ENCODE measurements at places on chromosomes 4 and X. TPM values are rescaled to one million over a fixed set of nuclear protein-coding genes. Genes with fewer than 3 reads are reported as not detected.

CFAP97 gene
- 27.7 TPM for total RNA-seq

DNA sequence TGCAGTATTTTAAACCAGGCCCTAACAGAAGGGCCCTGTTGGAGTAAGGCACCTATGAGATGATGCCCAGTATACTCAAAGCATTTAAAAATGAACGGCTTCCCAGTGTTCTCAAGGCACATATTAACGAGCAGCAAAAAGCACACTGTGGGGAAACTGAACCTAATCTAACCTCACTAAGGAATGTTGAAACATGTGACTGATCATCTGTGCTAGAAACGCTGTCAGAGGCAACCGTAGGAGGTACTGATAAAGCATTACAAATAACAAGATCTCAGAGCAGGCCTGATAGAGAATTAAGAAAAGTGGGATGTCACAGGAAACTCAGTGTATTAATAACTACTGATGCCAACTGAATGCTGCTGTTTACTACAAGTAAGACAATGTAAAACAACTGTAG, 24.0 kb downstream of the ASB9 start:
- no peak for DNase-seq

PWWP3B gene
- not detected for total RNA-seq

GRCh38 chr4:138697851-138698250, 317.7 kb upstream of the NOCT start:
- DNase-seq, result no peak

DNA sequence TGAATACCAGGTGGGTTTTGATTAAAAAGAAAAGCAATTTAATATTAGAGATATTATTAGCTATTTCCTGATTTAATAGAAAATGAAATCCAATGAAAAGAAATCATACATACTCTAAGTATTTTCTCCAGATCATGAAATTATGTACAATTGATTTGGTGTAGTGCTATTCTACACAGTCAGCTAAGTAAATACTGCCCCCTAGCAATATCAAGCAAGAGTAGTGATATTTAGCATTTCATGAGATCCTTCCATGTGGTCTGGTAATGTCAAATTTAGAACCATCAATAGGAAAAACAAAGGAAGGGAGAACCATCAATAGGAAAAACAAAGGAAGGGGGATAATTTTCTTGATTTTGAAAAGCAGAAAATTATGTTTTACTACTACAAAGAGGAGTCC, 114.6 kb downstream of the TBCK start:
- no peak for DNase-seq

CDKL2 gene
- total RNA-seq, result not detected

DNA sequence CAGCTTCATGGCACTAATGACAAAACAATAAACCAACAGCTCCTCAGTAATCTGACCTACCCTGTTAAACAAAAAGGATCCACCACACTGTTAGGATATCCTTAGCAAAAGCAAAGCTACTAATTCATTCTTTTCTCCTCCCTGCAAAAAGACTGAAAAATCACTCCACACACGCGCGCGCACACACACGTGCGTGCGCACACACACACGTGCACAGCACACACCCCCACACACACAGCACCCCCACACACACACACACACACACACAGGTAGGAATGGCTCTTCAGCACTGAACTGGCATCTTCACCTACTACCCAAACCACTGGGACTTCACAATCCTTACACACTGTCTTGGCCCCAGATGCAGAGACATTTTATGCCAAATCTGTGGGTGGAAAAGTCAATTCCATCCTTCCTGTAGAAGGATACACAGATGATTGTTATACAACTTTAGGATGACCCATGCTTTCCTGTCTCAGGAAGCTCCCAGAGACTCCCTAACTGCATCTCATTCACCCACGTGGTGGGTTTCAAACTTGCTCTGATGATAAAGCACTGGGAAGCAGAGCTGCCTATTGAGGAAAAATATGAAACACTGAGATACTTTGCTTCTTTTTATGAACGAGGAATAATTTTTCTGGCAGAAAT, 102.5 kb downstream of the TSPAN5 start:
- DNase-seq, result no peak

- DNase-seq, result no peak
Observed at GRCh38 chrX:12007881-12008280, 130.4 kb upstream of the FRMPD4 start.

- no peak for DNase-seq
Observed at GRCh38 chr4:148030193-148030873, 298.4 kb downstream of the ARHGAP10 start.

ADAM29 gene
- total RNA-seq, result not detected

HSFX4 gene
- total RNA-seq, result not detected

TRPC3 gene
- total RNA-seq, result 1.1 TPM

DNA sequence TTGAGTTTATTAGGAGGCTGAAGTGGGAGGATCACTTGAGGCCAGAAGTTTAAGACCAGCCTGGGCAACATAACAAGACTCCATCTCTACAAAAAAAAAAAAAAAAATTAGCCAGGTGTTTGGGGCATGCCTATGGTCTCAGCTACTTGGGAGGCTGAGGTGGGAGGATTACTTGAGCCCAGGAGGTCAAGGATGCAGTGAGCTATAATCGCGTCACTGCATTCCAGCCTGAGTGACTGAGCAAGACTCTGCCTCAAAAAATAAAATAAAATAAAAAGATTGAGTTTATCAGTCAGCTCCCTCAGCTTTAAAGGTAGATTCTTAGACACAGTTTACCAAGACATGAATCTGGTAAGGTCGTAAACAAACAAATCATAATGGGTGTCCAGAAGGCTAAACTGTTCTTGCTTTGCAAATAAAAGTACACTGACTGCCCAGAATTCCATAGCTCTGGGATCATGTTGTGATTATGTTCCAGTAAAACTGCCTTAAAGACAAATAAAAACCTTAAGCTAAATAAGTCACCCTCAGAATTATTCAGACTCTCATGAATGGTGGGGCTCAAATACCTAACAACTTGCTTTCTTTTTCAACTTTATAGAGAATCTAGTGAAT, 18.7 kb downstream of the APOO start:
- DNase-seq, result no peak

MAGEC3 gene
- total RNA-seq, result not detected

GRCh38 chrX:10612215-10612614, 8.2 kb downstream of the MID1 start:
- DNase-seq, result no peak

POLN gene
- 0.21 TPM for total RNA-seq

- DNase-seq, result no peak
Observed at GRCh38 chrX:121570072-121570841, 522.8 kb downstream of the GLUD2 start.

HSFX2 gene
- total RNA-seq, result not detected

GIMD1 gene
- total RNA-seq, result not detected

All from ascending aorta (tissue), 2 donors.